Left ventricle myocardium inferior (tissue), 1 donor: ENCODE measurements at places on chromosomes 7 and 10. TPM values are rescaled to one million over a fixed set of nuclear protein-coding genes. Genes with fewer than 3 reads are reported as not detected.
A peak's percentile ranks its signal among the peaks of the same experiment; 100 is the strongest.

- no peak for DNase-seq
Measured at GRCh38 chr10:131785121-131785460, 115.7 kb upstream of the PPP2R2D start.

GRCh38 chr10:72044417-72045041 lies 43.8 kb downstream of the SPOCK2 start:
- DNase-seq, result peak; percentile 42

GRCh38 chr7:50584793-50585408 lies 19.7 kb upstream of the DDC start:
- DNase-seq, result no peak

Gene PDE1C
- total RNA-seq, result 207 TPM

- no peak for DNase-seq
Measured at GRCh38 chr7:114806590-114807162, 115.2 kb upstream of the MDFIC start.

- no peak for DNase-seq
Measured at GRCh38 chr7:51242007-51242691, 74.5 kb downstream of the COBL start.

DNA sequence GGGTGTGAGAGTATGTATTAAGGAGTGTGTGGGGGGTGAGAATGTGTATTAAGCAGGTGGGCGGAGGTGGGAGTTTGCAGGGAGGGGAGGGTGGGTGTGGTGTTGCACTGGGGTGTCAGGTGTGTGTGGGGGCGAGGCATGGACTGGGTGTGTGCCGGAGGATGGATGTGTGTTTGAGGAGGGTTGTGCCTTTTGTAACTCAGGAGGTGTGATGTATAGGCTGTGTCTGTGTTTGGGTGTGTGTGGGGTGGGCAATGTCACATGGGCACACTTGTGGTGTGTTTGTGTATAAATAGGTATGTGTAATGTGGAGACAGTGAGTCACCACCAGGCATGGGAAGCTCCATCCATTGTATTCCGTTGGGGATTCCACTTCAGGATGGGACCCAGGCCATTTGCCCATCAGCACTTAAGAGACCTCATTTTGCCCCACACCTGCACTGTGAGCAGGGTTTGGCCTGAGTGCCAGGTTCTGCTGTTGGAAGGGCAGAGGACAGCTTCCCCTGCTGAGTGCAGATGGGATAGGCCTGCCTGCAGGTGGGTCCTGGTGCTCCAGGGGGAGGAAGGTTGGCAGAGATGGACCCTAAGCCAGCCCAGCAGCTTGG lies 5.8 kb downstream of the UNC5B start:
- no peak for DNase-seq

DNA sequence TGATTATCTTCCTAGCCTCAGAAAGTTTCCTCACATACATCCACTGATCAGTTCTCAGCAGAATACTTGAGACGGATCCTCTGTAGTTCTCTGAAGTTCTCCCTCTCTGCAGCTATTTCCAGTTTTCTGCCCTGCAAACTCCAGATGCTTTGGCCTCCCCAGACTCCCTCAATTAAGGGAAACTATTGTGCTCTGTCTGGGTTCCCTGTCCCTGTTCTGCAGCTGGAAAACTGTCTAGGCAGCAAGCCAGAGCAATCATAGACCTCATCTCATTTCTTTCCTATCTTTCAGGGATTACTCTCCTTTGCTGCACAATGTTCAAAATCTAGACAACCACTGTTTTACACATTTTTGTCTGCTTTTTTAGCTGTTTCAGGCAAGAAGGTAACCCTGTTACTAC lies 9.2 kb downstream of the MICU1 start:
- no peak for DNase-seq

Gene EZH2
- 0.99 TPM for total RNA-seq
